ENCODE measurements at places on chromosomes 3 and 15. TPM values are rescaled to one million over a fixed set of nuclear protein-coding genes. Genes with fewer than 3 reads are reported as not detected.

DNA sequence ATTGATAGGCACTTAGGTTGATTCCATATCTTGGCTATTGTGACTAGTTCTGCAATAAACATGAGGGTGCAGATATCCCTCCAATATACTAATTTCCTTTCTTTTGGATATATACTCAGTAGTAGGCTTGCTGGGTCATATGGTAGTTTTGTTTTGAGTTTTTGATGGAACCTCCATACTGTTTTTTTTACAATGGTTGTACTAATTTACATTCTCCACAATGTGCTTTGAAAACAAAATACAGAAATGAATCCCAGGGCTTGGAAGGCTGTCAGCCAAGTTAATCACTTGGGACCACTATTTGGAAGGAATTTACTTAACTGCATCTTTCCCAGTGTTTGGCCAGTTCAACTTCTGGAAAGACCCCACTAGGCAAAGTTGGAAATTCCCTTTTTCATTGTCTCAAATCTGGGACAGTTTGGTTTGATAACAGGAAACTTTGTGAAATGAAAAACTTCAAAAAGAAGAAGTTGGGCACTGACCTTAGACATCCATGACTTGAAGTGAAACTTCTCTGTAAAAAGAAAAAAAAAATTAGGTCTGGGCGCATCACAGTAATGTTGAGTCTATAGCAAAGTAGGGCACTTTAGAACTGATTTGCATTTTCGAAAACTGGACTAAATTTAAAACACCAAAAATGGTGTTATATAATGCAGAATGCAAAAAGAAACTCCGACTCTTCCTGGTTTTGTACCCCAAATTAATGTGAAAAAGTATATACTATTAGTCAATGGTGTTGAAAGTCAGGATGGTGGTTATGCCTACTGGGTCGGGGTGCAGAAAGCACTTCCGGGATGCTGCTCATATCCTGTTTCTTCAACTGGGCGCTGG lies 6.0 kb downstream of the CTSH start:
- DNase-seq: no peak

DNA sequence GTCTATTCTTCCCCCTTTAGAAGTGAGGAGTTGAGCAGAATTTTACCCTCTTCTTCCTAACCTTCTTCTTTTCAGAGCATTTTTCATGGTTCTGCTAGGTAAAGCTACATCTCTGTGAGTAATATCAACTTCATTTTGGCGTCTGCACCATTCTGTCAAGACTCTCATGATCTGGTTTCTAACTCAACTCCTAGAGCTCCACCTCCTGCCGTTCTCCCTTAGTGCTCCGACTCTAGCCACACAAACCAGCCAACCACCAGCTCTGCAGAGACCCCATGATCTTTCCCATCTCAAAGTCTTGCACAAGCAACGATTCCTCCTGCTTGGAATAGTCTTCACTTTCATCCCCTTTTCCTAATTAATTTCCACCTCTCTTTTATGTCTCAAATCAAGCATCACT lies 193.9 kb upstream of the TMC3 start:
- no peak for DNase-seq

GOLGA6L9 gene
- 3.4 TPM for total RNA-seq

DNA sequence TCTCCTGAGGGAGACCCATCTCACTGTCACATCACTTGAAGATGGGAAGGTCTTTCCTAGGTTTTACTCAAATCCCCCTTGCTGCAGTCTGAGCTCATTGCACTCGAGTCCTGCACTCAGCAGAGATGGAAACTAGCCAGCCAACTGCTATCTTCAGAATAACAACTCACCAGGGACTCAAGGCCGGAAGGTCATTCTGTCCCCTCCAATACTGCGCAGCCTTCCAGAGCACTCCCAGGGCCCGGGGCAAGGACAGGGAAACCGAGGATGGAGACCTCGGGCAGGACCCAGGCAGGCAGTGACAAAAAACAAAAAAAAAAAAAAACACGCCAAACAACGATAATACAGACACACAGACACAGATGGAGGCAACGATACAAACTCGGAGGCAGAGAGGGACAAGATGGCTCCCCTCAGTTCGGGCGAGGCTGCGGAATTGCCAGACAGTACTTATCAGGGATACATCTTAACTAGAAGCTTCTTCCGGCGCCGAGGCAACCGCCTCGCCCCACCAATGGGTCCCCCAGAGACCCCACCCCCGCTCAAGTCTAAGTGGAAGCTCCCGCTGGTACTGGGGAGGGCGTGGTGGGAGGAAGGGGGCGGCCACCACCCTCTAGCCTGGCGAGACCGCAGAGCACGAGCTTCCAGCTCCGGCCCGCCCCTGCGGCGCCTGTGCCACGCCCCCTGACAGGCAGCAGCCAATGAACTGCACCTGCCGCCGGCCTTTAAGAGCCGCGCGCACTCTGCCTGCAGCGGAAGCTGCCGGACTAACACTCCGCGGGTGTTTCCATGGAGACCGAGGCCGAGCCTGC lies 7.0 kb upstream of the MAP1A start:
- DNase-seq: peak; percentile 97

- DNase-seq: no peak
Observed at GRCh38 chr3:125395091-125395490, 20.0 kb upstream of the ZNF148 start.

GOLGA8N gene
- 1.1 TPM for total RNA-seq
